Activated T-helper 1 cell treated with anti-CD3 and anti-CD28 coated beads, Interleukin-2, amount 50 U/mL, for 16 hours (primary cell): ENCODE measurements at places on chromosomes 3 and 15.

DNA sequence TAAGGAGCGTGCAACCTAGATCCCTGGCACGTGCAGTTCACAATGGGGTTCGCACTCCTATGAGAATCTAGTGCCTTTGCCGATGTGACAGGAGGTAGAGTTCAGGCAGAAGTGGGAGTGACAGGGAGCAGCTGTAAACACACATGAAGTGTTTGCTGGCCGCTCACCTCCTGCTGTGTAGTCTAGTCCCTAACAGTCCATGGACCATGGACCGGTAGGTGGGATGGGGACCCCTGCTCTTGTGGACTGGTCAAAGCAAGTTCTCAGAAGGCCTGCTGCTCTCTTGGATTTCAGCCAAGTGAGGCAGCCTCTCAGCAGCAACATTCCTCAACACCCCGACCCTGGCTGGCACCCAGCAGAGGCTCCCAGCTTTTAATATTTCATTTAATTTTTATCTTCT lies 58.2 kb upstream of the SNRPA1 start:
- no peak for DNase-seq

DNA sequence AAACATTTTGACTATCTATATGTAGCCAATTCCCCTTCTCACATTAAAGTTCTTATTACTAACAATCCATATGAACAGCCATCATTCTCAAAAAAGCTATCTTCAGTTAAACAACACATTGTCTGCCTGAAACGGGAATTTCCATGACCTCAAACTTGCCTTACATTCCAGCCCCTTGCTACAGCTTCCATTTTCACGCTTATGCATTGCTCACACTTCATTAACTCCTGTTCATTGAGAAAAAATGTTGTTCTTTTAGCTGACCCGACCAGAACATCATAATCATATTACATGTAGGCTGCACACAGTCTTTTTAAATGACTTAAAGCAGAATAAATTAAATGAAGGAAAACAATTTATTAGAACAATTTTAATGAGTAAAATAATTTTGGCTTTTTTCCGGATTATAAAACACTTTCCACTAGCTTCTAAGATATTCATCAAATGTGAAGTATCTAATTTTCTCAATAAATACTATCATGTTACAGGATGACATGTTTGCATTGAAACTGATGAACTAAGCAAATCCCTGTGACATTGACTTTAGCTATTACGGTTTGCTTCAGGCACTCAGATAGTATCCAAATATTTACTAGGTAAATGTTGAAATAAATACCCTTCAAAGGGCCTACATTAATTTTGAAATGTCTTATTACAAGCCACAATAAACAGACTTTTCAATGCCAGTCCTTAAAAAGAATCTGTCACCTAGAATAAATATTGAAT lies 49.9 kb downstream of the P3H2 start:
- DNase-seq, result no peak

DNA sequence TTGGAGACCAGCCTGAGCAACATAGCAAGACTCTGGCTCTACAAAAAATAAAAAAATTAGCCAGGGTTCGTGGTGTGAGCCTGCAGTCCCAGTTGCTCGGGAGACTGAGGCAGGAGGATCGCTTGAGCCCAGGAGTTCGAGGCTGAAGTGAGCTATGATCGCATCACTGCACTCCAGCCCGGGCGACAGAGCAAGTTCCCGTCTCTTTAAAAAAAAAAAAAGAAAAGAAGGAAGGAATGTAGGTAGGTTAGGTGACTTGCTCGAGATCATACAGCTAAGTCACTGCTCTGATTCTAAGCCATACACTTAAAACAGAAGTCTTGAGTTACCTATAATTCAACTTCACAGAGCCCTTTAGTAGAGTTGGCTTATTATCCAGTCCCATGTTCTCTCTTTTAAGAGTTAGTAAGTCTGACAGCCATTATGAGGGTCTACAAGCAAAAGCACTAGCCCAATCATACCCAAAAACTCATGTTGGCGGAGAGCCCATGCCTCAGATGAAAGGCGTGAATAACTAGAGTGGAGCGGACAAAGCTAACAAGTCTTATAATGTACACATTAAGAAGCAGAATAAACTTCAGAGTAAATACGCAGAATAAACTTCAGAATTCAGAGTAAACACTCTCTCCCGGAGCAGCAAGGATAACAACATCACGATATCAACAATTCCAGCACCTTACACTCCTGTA lies 768 bp downstream of the AAGAB start:
- DNase-seq, result no peak

GRCh38 chr15:67242708-67243111 lies 11.8 kb downstream of the AAGAB start:
- no peak for DNase-seq

GRCh38 chr15:89787944-89788343 lies 11.8 kb downstream of the MESP2 start:
- DNase-seq, result no peak

GRCh38 chr3:150144191-150144708 lies 173.6 kb upstream of the PFN2 start:
- no peak for DNase-seq

DNA sequence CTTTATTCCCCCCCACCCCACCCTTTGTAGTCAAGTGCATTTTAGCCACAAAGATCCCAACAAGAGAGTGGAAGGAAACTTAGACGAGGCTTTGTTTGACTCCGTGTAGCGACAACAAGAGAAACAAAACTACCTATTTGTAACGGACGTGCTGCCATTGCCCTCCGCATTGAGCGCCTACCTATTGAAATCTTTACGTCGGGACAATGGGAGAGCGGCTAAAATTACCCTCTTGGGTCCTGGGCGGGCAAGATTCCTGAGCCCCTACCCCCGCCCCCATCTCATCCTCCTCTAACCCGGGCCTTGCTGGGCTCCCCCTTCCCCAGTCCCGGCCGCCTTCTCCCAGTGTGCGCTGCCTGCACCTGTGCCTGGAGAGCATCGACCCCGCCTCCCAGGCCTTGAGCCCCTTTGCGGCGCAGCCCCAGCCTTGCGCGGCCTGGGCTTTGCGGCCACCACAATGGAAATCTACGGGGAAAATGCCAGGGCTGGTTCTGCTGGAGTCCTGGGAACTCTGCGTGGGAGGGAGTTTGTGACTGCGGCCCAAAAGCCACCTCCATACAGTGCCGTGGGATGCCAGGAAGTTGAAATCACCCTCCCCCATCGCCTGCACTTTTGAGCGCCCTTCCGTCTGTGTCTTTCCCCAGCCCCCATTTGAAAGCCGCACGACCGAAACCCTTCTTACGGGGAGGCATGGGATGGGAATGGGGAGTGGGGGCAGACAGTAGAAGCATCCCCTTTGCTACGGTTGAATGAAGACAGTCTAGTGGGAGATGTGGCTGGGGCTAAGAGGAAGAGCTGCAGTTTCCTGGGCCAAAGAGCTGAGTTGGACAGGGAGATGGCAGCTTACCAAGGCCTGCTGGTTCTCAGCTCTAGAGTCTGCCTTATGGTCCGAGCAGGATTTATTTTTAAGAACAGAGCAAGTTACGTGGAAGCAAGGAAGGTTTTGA lies 1.1 kb upstream of the SOX2 start:
- no peak for DNase-seq

DNA sequence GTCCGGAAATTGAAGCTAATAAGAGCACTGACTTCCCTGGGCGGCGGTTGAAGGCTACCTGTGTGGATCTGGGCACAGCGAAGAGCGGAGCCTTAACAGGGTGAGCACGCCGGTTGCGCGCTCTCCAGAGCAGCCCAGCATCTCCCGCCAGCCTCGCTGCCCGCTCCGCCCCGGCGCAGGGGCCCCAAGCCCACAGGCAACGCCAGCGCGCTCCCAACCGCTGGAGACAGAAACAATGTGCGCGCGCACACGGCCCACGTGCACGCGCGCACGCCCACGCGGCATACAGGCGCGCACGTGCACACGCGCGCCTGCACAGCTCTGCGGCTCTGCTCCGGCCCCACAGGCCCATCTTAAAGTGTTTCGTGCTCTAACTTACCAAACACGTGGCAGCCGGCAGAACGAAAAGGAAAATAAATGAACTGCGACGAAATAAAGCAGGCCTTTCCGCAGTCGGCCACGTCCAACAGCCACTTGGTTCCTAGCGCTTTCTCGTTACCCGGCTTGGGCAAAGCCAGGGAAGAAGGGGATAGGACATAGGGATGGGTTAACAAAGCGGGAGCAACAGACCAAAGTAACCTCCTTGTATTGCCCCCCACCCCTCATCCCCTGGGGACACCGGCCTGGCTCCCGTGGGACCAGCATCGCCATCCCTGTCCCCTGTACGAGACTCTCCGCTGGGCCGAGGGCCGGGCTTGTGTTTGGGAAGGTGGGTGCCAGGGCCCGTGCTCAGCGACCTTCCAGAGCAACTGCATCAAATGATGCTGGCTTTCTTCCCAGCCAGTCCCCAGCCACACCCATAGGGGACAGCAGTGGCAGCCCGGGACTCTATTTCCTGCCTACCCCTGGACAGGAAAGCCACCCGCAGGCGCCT lies 203.7 kb downstream of the ABHD5 start:
- peak; percentile 6 for DNase-seq

- no peak for DNase-seq
Measured at GRCh38 chr3:195751560-195751959, 30.8 kb downstream of the MUC20 start.

DNA sequence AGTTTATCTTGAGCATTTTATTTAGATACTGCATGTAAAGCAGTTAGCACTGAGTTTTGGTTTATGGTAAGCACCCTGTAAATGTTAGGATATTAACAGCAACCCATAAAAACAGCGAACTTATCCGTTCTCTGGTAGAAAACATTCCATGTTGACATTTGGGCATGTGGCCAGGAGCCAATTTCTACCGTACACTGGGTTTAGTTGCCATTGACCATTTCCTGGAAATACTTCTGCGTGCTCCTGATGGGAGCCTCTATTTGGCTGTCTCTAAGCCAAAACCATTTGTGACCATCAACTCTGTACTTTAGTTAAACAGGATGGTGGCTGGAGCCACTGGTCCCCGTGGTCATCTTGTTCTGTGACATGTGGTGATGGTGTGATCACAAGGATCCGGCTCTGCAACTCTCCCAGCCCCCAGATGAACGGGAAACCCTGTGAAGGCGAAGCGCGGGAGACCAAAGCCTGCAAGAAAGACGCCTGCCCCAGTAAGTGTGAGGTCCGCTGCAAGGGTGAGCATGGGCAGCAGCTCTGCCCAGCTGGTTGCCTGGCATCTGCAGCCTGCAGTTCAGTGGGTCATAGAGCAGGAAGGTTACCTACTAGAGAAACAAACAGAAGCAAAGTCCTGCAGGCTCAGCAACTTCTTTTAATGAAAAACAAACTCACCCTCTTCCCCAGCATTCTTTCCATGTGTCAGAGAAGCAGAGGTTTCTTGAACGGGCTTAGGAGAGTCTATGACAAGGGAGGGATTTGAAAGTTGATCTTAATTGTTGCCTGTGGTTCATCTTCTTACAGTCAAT lies 7.1 kb downstream of the THBS1 start:
- DNase-seq, result no peak

DNA sequence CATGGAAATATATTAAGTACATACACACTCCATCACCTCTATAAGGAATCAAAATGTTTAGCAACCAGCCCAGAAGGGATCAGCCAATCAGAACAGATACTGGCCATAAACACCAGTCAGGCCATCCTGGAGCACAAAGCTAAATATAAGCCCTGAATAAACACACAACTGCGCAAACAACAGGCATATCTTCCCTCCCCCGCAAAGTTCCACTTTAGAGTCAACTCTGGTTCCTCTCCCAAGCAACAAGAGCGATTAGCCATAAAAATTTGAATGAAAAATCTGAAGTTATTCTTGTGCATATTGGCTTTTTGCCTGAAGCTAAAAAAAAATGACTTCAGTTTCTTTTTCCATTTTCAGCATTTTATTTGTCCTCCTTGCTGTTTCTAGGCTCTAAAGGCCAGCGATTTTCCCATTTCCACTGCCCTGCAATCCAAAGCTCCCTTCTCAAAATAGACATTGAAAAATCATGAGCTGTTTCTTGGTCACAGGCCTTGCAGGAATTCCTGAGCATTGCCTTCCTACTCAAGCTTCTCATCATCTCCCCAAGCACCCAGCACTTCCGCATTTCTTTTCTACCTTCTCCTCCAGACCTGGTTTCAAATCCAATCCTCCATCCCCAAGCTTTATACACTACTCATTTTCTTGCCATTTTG lies 247.9 kb downstream of the ZMAT3 start:
- no peak for DNase-seq

DNA sequence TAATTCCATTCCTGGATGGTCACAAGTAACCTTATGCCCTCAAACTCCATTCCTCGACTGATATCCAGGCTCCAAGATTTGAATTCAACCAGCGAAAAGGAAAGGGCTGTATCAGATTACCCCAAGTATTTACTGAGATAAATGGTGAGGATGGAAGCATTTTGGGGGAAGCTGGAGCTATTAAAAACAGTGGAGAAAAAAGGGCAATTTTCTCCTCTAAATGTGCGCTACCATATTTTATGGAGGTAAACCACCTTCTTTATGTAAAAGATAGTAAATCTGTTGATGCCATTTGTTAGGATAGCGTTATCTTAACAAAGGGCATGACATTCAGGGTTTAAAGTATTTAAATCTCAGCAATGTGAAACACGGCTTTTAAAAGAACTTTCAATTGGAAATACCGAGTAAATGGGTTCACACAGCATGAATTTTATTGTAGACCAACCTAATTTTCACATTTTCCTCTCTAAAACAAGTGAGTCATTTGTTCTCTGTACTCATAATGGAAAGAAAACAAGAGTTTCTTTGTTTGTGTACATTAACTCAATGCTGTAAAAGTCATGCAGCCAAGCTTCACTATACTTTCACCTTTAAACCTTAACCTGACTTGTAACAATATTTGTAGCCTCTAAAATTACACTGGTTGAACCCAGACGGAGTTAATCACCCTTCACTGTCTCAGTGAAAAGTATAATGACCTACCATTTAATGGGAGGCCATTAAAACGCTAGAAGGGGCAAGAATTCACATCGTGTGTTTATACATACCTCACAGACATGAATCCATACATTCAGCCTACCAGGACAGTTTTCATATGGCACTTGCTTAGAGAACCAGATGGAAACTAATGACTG lies 773.4 kb downstream of the ROBO1 start:
- DNase-seq, result no peak

GRCh38 chr3:155805802-155806618 lies at the start of gene C3orf33:
C3orf33 (minus strand) TSS chr3:155806278; CDS start chr3:155806252, 26 bp downstream.
- peak; percentile 41 for DNase-seq

DNA sequence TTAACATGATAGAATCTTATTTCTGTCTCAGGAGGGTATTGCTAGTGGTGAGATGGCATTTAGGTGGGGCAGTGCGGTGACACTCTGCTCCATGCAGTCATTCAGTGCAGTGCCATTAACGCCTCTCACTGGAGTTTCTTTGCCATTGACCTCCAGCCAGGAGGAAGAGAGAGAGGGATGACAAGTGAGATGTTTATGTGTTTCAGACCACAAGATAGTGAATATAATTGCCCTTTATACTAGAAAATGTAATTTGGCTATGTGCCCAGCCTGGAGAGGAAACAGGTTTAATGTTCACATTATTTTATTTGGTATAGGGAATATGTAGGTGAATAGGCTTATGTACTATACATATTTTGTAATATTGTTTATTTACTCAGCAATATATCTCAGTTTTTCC lies 84.5 kb downstream of the ZIC1 start:
- DNase-seq, result no peak

- DNase-seq, result no peak
Measured at GRCh38 chr3:78822726-78823125, 945.1 kb downstream of the ROBO1 start.
